ENCODE measurements at places on chromosomes 1 and 21.

- no peak for DNase-seq
Measured at GRCh38 chr1:31214316-31215064, 25.2 kb downstream of the NKAIN1 start.

DNA sequence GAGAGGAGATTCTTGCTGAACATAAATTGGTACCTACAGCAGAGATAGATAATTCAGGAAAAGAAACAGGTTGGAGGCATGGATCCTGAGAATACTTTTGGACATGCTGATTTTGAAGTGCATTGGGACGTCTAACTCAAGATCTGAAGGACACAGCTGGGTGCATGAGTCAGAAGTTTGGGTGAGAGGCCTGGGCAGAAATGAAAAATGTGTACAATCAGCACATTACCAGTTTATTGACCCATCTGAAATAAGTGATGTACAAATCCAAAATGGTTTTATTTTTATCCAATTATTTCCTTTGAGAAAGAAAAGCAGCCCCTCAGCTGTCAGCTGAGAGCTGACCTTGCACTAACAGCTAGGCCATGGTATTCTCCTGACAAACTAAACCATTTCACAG is 975.2 kb upstream of the B3GALT2 start:
- DNase-seq = no peak

- no peak for DNase-seq
Measured at GRCh38 chr1:115705085-115705951, 63.2 kb downstream of the CASQ2 start.

GRCh38 chr21:39630191-39630591 is 17.5 kb downstream of the B3GALT5 start:
- no peak for DNase-seq

GRCh38 chr1:73662526-73662925 is 535.5 kb downstream of the LRRIQ3 start:
- no peak for DNase-seq

DNA sequence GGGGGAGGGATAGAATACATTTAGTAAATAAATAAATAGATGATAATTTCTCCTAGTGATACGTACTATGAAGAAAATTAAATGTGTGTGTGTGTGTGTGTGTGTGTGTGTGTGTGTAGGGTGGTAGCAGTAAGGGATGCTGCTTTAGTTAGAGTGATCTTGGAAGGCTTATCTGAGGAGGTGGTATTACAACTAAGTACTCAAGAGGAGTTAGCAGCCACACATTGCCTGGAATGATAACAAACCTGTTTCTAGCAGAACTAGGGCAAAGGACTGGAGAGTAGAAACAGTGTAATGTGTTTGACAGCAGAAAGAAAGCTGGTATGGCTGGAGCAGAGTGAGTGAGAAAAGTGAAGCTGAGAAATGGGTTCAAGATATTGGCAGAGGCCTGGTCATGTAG is 58.3 kb upstream of the FASLG start:
- no peak for DNase-seq

DNA sequence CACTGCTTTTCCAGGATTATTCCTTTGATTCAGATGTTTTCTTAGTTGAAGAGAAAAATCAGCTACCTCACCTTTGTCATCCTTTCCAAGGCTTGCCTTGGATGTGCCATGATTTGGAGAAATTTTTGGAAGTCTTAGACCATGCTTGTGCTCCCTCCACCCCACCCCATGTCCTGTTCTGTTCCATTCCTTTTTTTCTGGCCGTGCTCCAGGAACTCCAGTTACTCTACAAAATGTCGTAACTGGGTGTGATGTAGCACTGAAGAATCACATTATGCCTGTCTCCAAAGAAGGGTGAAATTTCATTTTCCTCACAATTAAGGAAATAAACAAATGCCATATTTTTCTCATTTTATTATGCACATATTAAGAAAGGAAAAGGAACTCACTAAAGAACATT is 217.8 kb upstream of the ZRANB2 start:
- no peak for DNase-seq

GRCh38 chr1:27992276-27992675 is 32.5 kb downstream of the XKR8 start:
- no peak for DNase-seq

- no peak for DNase-seq
Measured at GRCh38 chr1:26529655-26530409, at the start of gene RPS6KA1. RPS6KA1 (plus strand) TSS chr1:26529761; CDS start chr1:26529921, 160 bp downstream.

DNA sequence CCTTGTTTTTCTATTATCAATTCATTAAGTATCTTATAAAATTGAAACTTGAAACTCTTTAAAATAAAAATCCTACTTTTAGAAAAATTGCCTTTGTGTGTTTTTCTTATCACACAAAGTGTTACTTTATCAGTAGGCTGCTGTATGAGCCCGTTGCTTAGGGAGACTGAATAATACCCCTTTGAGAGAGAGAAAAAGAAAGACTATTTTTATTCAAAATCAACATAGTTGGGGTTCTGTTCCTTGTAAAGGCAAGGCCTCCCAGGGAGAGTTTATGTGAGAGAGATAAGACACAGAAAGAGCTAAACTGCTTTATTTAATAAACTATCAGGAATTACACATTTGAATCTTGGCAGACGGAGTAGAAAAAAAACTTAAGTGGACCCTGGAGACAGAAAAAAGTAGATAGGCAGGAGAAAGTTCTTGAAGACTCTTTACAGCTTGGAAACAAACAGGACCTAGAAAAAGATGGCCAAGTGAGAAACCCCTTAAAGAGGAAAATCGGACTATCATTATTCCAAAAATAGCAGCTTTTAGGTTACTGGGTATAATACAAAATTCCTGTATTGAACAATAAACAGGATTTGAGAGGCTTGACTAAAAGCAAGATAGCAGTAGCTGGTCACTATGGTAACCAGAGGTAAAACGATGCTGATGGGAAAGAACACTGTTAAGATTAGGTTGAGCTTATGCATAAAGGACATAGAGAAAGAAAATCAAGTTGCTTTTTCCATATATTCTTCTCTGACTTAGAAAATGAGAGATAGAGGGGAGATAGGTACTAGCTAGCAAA is 170.9 kb downstream of the LRRC7 start:
- DNase-seq = no peak

- no peak for DNase-seq
Measured at GRCh38 chr1:170657275-170657853, 6.6 kb upstream of the PRRX1 start.

DNA sequence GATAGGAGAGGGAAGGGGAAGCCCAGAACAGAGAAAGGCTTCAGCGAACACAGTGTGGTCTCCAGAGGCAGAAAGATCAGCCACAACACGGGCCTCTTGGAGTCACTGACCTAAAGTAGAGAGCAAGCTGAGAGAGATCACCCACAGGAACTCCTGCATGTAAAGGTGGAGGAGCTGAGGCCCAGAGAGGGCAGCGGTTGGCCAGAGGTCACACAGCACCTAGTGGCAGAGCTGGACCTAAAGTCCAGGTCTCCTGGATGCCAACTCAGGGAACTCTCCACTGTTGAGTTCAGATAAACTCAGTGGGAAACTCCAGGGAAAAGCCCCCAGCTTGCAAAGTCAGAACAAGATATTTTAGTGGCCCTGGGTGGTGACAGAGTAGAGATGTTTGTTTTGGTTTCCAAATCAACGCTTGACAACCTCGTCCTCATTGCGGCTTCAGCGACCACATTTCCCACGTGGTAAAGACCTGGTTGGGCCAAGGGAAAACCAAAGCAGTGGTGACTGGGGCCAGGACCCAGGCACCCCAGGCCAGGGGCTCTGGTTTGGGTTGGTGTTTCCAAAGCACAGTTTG is 4.6 kb downstream of the IFFO2 start:
- no peak for DNase-seq

DNA sequence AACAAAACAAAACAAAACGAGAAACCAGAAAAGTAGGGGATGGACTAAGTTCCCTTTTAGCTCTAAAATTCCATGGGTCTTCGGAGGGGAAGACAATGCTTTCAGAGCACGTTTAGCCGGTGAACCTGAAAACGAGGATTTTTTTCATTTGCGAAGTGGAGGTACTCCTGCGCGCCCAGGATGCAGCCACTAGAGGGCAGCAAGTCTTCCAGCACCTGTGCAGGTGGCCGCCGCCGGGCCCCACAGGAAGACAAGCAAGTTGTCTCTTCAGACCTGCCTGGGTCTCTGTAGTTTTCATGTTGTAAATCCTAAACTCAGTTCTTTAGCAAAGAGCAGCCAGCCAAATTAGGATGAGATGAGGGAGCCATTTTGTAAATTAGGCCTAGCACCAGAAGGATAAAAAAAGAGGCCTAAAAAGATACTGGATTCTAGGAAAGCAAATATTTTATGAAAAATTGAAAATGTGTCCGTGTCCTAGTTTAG is 17.7 kb upstream of the SNX27 start:
- peak; percentile 53 for DNase-seq

DNA sequence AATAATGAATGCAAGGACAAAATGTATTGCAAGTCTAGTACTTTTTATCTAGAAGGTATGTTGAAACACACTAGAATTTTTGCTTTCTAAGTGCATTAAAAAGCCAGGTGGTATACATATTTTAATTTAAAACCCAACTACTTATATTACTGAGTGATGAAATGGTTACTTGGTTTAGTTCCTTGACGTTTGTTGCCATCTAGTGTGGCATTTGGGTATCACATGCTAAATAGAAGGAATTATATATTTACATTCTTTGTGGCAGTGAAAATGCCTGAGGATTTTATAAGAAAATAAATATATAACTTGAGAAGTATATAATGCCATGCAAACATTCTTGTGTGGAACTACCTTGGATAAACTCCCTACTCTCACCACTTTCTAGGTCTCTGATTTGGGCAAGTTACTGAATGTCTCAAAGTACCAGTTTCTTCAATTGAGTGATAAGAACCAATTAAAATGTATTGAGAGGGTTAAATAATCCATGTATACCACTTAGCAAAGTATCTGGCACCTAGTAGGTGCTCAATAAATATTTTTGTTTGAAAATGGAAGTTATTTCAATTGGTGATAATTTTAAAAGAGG is 69.6 kb downstream of the SDCCAG8 start:
- DNase-seq = peak; percentile 7

- DNase-seq = no peak
Measured at GRCh38 chr1:202639500-202639899, 70.8 kb downstream of the SYT2 start.

DNA sequence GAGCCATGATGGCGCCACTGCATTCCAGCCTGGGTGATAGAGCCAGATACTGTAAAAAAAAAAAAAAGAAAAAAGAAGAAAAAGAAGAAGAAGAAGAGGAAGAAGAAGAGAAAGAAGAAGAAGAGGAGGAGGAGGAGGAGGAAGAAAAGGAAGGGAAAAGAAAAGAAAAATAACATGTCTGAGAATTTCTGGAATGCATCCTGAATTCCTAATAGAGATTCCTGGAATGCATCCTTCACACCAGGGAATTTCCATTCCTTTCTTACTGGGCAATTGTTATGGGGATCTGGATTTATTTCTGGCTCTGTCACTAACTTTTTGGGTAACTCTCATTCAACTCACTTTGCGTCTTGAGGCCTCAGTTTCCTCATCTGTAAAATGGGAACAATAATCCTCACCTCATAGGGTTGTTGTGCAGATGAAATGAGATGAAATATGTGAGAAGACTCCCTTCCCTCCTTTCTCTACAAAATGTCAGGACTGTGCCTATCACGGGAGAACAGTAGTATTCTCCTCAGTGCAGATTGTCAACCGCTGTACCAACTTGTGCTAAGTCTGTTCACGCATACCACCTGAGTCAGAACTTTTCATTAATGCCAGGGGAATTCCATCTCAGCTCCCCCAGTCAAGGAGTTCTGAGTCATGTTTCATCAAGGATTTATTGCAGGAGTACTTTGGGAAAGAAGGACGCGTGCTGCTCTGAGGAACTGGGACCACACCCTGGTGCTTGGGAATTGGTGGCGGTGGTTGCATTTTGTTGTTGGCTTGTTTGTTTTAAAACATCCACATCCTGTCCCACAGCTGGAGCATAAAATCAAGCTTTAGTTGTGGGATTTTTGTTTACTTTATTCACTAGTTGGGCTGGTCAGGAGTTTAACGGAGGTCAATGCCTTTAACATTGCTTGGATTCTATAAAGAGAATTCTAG is 42.4 kb upstream of the ROR1 start:
- no peak for DNase-seq

- DNase-seq = no peak
Measured at GRCh38 chr1:42137766-42138165, 15.4 kb upstream of the GUCA2B start.

- no peak for DNase-seq
Measured at GRCh38 chr21:45942755-45943629, 38.6 kb upstream of the COL6A1 start.

- no peak for DNase-seq
Measured at GRCh38 chr1:238985312-238985711, 401.1 kb upstream of the CHRM3 start.

DNA sequence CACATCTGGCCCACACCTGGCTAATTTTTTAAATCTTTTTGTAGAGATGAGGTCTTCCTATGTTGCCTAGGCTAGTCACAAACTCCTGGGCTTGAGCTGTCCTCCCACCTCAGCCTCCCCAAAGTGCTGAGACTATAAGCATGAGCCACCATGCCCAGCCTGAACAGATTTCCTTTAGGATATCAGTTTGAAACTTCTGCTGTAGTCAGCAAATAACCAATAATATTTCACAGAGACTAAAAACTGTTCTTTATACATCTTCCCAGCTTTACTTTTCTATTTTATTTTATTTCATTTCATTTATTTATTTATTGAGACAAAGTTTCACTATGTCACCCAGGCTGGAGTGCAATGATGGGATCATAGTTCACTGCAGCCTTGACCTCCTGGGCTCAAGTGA is 29.9 kb upstream of the TEKT2 start:
- DNase-seq = no peak

DNA sequence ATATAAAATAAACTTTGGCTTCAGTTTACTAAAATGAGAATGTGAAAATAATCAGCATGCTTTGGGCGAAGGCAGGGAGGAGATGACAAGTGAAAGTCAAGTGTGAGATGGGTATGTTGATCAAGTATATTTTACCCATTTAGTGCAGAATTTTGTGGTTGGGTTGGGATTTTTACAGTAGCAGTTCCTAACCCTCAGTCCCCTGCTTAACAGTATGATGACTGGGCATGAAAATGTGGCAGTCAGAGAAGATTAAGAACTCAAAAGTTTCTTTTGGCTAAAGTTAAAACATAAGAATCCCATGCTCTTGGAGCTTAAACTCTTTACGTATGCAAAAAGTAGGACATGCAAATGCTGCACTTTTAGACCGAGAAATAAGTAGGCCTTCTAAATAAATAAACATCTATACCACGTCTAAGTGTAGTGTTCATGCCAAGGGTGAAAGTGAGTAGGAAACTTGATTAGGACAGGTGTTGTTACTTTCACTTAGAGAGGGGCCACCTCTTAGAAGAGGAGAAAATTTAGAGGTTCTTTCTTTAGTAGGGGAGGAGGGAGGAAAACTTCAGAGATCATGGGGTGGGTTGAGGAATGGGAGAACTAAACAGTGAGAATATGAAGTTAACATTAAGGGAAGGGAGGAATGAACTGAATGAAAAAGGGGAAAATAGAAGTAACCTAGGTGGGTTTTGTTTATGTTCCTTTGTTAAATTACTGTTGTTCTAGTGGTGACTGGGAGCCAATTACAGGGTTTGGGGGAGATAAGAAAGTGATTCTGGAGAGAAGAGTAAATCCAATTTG is 127.8 kb downstream of the OSBPL9 start:
- no peak for DNase-seq

Data from NCI-H1417 treated with DMSO at 0.1 percent for 48 hours (cell line).